ENCODE measurements at places on chromosomes 7 and 10.

DNA sequence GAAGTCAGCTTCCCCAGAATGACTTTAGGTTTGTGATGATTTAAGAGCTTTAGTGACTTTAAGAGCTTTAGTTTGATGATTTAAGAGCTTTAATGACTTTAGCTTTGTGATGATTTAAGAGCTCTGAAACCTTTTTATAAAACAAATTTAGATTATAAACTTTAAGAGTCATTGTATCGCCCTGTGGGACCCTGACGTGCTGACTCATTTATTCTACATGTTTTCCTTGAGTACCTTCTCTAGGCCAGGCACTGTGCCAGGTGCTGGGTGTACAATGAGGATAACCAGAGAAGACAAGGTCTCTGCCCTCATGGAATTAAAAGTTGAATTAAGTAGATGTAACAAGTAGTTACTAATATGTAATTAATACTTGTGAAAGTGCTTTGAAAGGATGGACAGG, 45.4 kb downstream of the CNNM1 start:
- no peak for DNase-seq

DNA sequence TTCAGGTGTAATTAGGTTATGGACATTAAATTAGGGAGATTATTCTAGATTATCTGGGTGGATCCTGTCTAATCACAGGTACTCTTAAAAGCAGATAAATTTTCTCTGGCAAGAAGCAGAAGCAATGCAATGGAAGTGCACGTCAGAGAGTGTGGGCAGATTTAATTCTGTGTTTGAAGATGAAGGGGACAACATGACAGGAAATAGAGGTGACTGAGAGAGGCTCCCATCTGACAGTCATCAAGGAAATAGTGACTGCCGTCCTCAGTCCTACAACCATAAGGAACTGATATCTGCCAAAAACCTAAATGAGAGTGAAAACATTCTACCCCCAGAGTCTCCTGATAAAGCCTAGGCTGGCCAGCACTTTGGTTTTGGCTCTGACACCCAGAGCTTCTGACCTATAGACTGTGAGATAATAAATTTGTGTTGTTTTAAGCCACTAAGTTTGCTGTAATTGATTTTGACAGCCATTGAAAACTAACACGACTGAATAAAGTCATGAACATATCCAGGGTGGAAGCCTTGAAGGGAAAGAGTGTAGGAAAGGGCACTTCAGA, 30.5 kb upstream of the DDX50 start:
- DNase-seq = no peak

GRCh38 chr7:4712281-4713182, 30.4 kb downstream of the FOXK1 start:
- DNase-seq = no peak

DNA sequence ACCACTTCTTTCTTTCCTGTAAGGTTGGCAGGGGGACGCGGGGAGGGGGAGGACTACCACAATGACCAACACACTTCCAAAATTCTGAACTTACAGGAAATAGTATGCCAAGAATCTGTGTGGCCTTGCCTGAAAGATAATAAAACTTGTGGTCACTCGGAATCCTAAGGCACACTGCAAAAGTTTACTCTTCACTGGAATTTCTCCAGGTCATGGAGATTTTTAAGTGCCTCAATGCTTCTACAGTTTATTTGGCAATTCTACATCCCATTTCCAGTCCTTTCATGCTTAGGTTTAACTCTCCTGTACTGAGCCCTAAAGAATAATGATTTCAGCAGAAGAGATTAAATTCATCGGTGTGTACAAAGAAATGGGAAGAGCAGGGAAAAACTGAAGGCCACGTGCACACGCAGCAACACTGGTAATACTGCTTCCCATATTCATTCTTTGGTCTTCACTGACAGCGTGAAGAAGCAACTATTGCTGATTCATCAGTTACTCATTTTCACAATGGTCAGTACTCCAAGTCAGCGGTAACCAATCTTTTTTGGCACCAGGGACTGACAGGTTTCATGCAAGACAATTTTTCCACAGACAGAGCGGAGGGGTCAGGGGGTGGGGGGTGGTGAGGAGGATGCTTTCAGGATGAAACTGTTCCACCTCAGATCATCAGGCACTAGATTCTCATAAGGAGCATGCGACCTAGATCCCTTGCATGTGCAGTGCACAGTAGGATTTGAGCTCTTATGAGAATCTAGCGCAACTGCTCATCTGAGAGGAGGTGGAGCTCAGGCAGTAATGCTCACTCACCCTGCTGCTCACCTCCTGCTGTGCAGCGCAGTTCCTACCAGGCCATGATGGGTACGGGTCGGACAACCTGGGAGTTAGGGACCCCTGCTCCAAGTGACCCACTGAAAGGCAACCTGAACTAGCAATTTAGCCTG, 9.8 kb downstream of the LARP4B start:
- DNase-seq = no peak

GRCh38 chr7:45187946-45188411, 30.4 kb downstream of the RAMP3 start:
- no peak for DNase-seq

GRCh38 chr7:120064565-120064964, 208.4 kb upstream of the KCND2 start:
- DNase-seq = no peak
